IMR-90 (cell line): ENCODE measurements at places on chromosomes 4 and X.

GRCh38 chr4:166459621-166460020 is 586.6 kb downstream of the TLL1 start:
- DNase-seq: no peak

DNA sequence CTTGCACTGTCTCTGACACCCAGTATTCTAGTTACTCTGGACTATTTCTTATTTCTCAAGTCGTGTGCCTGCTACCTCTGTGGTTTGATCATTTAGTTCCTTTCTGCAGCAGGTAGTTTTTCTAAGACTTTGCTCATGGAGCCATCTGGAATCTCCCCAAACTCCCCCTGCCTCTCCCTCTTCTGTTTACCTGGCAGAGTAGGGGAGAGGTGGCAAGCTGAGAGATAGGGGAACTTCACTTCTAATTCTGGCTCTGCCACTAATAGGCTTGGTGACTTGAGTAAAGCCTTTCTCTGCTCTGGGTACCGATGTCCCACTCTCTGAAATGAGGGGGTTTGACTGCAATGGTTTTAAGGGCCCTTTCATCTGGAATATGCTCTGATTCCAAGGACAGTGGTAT is 141.3 kb downstream of the CPEB2 start:
- no peak for DNase-seq

GRCh38 chrX:14303891-14304290 is 225.4 kb upstream of the GLRA2 start:
- no peak for DNase-seq

DNA sequence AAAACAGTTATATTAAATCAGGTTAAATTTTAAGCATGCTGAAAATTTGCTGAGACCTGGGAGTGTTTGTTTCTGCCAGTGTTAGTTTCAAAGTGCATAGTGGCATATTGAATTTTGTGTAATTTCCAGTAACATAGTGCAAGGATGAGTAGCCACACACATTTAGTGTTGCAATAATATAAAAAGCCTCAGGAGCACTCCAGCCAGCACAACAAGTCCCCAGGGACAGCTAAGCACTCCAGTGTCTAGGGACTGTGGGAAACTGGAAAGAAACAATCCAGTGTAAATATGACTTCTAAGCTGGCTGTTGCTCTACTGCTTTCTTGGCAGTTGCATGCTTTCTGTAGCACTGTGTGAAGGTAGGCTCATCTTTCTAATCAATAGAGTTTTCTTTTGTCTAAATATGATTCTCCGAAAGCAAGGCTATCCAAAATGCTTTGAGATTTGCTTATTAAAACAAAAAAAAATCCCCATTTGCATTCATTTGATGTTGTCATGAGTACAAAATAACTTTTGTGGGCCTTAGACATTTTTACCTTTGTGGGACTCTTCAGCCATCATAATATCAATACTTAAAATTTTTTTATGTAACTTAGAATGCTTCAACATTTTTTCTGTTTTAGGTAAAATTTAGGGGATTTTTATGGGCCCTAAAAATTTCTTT is 24.2 kb upstream of the CXCL2 start:
- peak; percentile 15 for DNase-seq

DNA sequence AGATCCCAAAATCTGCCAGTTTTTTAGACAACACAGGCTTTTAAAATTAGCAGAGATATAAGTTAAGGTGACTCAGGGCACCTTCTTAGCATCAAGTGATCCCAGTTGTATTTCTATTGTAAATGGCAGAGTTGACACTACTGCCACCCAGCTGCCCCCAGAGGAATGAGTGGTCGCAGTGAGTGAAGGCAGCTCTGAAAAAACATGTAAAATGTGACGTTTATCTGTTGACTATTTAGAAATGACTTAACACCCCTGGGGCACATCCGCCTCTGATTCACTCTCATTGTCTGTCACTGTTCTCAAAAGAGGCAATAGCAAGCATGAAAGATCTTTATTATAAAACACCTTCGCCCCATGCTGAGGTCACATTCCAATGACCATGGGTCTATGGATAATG is 592.4 kb downstream of the ACTRT1 start:
- no peak for DNase-seq

- peak; percentile 52 for DNase-seq
These were observed 631.5 kb downstream of the RAB28 start for GRCh38 chr4:12852338-12853307.
